Suprapubic skin (tissue), 4 donors: ENCODE measurements at places on chromosomes 5 and 9. TPM values are rescaled to one million over a fixed set of nuclear protein-coding genes. Genes with fewer than 3 reads are reported as not detected.

ADGRD2 gene
- 0.31 TPM for total RNA-seq

DDX4 gene
- not detected for total RNA-seq

COL5A1 gene
- 15.7 TPM for total RNA-seq

IL9 gene
- total RNA-seq, result not detected

ADAMTS12 gene
- total RNA-seq, result 1.3 TPM

EXD3 gene
- 10.1 TPM for total RNA-seq

- DNase-seq, result no peak
- peaks cover 12% of the 10 kb centered on the region for H3K4me1 ChIP-seq
- no peak overlapping the region for H3K4me3 ChIP-seq
- no peaks in the 10 kb centered on the region for H3K27me3 ChIP-seq
- H3K27ac ChIP-seq, result no peak overlapping the region
These were observed 193.9 kb downstream of the SYK start for GRCh38 chr9:90995516-90995915.

DNA sequence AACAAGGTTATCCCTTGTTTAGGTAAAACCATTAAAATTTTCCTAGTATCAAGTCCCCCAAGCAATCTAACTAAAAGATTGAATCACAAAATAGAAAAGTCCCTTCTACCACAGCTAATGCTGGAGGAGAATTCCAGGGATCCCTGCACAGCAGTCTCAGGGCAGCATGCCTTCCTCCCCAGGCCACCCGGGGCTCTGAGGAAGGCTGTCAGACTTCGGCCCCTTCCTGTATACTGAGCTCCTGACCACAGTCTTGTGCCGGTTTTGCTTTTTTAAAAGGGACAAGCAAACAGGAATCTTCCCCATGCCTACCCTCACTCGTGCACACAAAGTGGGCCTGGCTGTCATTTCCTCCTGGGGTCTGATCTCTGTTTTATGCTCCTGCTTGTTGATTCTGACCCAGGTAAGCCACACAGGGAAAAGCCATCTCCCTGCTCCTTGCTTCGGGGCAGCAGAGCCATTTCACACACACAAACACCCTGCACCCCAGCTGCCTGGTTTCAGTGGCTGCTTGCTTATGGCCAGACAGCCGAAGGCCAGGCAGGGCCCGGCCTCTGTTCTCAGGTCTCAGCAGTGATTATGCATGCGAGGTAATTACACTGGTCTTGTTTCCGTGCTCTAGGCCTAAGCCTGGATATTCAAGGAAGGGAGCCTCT lies 211.9 kb downstream of the NXNL2 start:
- no peaks in the 10 kb centered on the region for H3K27me3 ChIP-seq
- H3K4me3 ChIP-seq, result no peak overlapping the region
- no peaks in the 10 kb centered on the region for H3K36me3 ChIP-seq
- H3K4me1 ChIP-seq, result peaks cover 27% of the 10 kb centered on the region

DNA sequence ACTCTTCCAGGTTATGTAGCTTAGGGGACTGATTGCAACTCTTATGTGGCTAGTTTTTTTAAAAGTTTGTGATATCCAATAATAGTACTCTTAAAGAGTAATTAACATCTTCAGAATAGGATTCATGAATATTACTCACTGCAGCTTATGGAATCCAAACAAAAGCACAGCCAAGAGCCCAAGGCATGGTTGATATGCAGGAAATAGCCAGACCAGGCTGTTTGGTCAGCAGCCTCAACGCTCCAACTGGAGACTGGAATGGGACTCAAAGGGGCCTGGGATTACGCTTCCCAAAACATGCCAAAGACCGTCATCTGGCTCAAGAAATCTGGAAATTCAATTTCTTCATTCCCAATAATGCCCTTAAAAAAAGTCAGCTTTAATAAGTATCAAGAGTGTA lies 268.6 kb downstream of the SEC61B start:
- H3K36me3 ChIP-seq, result no peaks in the 10 kb centered on the region
- DNase-seq, result no peak

GRCh38 chr5:88488130-88488529 lies 219.5 kb upstream of the TMEM161B start:
- no peaks in the 10 kb centered on the region for H3K27me3 ChIP-seq
- H3K4me1 ChIP-seq, result no peaks in the 10 kb centered on the region
- no peak overlapping the region for H3K27ac ChIP-seq
- H3K36me3 ChIP-seq, result no peaks in the 10 kb centered on the region
- DNase-seq, result no peak

- no peak overlapping the region for H3K27ac ChIP-seq
- no peak overlapping the region for H3K4me3 ChIP-seq
- peaks cover 14% of the 10 kb centered on the region for H3K4me1 ChIP-seq
- DNase-seq, result no peak
- H3K27me3 ChIP-seq, result no peaks in the 10 kb centered on the region
These were observed 131.2 kb upstream of the HMHB1 start for GRCh38 chr5:143680672-143681259.

- H3K36me3 ChIP-seq, result no peaks in the 10 kb centered on the region
- H3K4me1 ChIP-seq, result no peaks in the 10 kb centered on the region
- H3K4me3 ChIP-seq, result no peak overlapping the region
These were observed 129.0 kb upstream of the ALDH1B1 start for GRCh38 chr9:38263532-38263931.

DNA sequence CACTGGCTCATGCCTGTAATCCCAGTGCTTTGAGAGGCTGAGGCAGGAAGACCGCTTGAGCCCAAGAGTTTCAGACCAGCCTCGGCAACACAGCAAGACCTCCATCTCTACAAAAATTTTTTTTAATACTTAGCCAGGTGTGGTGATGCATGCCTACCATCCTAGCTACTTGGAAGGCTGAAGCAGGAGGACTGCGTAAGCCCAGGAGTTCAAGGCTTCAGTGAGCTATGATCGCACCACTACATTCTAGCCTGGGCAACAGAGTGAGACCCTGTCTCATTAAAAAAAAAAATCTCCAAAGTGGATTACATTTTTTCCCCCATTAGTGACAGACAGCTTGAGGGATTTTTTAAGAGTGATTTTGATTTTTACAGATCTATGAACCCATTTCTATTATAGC lies 230.8 kb downstream of the BNC2 start:
- H3K4me1 ChIP-seq, result peaks cover 11% of the 10 kb centered on the region
- no peaks in the 10 kb centered on the region for H3K36me3 ChIP-seq
- H3K4me3 ChIP-seq, result no peak overlapping the region
- no peaks in the 10 kb centered on the region for H3K27me3 ChIP-seq
- no peak for DNase-seq
- H3K27ac ChIP-seq, result no peak overlapping the region

- H3K4me1 ChIP-seq, result no peaks in the 10 kb centered on the region
- no peak for DNase-seq
- no peak overlapping the region for H3K27ac ChIP-seq
- H3K27me3 ChIP-seq, result no peaks in the 10 kb centered on the region
These were observed 400.3 kb downstream of the ZSWIM6 start for GRCh38 chr5:61732369-61732768.

- H3K4me1 ChIP-seq, result no peaks in the 10 kb centered on the region
- H3K36me3 ChIP-seq, result no peaks in the 10 kb centered on the region
- no peak overlapping the region for H3K4me3 ChIP-seq
- H3K27ac ChIP-seq, result no peak overlapping the region
- DNase-seq, result no peak
These were observed 2118.6 kb upstream of the C9orf72 start for GRCh38 chr9:29691758-29692407.
